ENCODE measurements at places on chromosomes 2 and 18. TPM values are rescaled to one million over a fixed set of nuclear protein-coding genes. Genes with fewer than 3 reads are reported as not detected.

Gene ABCB11
- 0.06 TPM for total RNA-seq

Gene SERPINB3
- 0.06 TPM for total RNA-seq

Gene GREB1L
- 3.5 TPM for total RNA-seq

Gene CPLX4
- not detected for total RNA-seq

Gene PLGLB2
- 0.11 TPM for total RNA-seq

Gene C2orf15
- 0.58 TPM for total RNA-seq

Gene STPG4
- total RNA-seq: not detected

Gene LONRF2
- total RNA-seq: 1.5 TPM

Gene FBXO36
- total RNA-seq: 0.84 TPM

Gene EML6
- 1.2 TPM for total RNA-seq

Gene PRKAG3
- not detected for total RNA-seq

Gene ANKRD36
- total RNA-seq: 4.8 TPM

Gene SLC4A5
- total RNA-seq: 0.34 TPM

Gene OLA1
- 126 TPM for total RNA-seq

Gene EHD3
- 7.0 TPM for total RNA-seq

Data from A549 treated with dexamethasone at 1 μM for 4 hours (cell line).